Mesenteric fat pad (tissue), 1 donor: ENCODE measurements at places on chromosomes 3 and 15.

GRCh38 chr15:20358066-20358778 is 183.4 kb downstream of the GOLGA6L6 start:
- peak; percentile 93 for DNase-seq

DNA sequence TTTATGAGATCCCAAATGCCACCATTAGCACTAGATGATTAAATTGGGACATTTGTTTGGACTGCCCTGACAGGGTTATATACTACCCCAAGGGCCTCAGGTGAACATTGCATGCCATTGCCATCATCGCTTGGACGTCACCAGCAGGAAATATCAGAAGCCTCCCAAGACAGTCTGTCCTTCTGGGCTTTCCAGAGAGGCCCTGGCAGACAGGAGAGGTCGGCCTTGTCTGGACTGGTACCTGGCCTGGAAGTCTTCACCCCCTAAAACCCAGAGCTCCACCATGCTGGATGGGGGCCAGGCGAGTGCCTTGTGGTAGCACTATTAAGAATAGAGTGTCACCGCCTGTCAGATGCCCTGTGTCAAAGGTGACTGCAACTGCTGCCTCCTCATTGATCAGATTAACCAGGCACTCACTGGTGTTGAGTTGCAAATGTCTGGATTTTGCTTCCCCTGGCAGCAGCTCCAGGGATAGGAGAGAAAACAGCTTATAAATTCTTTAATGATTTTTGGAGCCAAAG is 324.1 kb upstream of the RASGRP1 start:
- DNase-seq, result no peak

DNA sequence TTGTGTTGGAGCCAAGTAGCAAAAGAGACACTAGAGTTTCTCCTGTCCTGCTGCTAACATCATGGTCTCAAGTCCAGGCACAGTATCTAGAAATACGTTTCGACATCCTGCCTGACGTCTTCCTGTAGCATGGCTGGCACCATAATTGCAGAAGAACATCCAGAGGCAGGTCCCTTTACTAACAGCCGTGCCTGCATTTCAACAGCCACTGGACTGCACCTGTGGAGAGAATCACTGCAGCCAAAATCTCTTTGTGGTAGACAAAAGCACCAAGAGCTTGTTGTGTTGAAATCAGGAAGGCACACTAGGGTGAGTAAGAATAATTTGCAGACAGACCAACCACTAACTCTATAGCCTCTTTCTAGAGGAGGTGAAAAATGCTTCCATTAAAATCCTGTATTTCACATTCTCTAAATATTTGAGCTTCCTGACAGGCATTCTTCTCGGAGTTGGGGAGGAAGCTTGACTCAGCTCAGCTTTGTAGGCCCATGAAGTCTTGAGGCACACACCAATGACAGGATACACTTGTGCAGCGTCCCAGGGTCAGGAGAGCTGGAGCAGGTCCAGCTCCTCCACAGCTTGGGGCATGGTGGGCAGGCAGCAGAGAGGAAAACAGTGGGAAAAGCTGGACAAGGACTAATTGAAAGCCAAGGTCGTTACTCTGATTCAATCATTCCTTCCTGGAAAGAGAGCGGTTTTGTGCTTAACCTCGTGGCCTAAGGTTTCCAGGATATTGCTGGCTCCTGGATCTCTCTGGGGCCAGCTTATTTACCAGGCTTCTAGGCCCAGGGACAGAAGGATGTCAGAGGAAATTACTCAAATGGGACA is 244.9 kb downstream of the FAM43A start:
- DNase-seq, result no peak

DNA sequence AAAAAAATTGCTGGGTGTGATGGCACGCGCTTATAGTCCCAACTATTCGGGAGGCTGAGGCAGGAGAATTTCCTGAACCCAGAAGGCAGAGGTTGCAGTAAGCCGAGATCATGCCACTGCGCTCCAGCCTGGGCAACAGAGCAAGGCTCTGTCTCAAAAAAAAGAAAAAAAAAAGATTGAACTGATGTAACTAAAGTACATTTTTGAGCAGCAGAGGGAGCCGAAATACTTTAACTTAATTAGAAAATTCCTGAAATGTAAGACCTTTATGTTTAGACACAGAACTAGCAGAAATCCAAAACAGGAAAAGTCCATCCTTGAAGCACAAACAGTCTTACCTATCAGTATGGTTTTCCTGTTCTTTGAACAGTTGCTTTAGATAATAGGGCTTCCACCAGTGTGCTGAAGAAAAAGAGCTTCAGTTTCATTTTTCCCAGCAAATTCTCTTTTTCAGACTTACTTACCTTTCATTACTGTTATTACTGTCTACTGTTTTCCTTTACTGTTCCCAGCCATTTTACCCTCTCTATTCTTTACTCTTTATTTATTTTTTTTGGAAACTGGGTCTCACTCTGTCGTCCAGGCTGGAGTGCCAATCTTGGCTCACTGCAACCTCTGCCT is 33.4 kb upstream of the ZNF609 start:
- no peak for DNase-seq

GRCh38 chr15:64355348-64355943 is 527 bp downstream of the CSNK1G1 start:
- no peak for DNase-seq

- DNase-seq, result no peak
Measured at GRCh38 chr3:104447681-104448080, 919.0 kb upstream of the ALCAM start.

DNA sequence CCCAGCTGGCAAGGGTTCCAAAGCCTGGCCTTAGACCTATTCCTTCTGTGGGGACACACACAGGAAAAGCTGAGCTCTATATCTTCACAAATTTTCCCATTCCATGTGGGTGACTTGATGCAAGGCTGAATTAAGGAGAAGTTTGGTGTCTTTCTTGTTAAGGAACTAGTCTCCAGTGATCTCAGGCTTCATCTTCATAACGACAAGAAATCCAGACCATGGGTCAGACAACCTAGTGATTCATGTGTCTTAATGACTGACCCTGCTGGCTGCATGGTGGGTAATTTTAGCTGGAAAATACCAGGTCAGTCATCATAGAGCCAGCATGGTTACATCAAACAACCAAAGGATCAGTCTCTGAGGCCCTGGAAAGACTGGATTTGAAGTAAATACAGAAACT is 112.7 kb upstream of the SLC4A7 start:
- no peak for DNase-seq
